ENCODE measurements at places on chromosomes 13 and 19.

- no peak for DNase-seq
Observed at GRCh38 chr13:86608701-86609100, 809.5 kb upstream of the SLITRK6 start.

DNA sequence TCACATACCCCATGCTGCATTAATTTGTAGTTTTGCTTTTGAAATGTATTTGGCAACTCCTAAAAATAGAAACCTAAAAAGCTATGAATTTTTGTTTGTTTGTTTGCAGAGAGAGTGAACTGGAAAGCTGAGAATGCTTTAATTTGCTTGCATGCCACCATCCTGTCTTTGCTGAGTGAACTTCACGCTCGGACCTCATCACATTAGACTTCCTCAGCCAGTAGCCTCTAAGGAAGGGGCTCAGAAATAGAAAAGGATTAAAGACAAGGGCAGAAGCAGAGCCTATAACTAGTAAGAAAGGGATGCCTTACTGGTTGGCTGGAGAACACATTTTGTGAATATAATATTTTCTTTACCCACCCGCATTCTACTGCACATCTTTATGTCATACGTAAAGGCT is 275.1 kb downstream of the DCLK1 start:
- DNase-seq = no peak

GRCh38 chr13:40340368-40341095 is 325.9 kb downstream of the FOXO1 start:
- DNase-seq = no peak

DNA sequence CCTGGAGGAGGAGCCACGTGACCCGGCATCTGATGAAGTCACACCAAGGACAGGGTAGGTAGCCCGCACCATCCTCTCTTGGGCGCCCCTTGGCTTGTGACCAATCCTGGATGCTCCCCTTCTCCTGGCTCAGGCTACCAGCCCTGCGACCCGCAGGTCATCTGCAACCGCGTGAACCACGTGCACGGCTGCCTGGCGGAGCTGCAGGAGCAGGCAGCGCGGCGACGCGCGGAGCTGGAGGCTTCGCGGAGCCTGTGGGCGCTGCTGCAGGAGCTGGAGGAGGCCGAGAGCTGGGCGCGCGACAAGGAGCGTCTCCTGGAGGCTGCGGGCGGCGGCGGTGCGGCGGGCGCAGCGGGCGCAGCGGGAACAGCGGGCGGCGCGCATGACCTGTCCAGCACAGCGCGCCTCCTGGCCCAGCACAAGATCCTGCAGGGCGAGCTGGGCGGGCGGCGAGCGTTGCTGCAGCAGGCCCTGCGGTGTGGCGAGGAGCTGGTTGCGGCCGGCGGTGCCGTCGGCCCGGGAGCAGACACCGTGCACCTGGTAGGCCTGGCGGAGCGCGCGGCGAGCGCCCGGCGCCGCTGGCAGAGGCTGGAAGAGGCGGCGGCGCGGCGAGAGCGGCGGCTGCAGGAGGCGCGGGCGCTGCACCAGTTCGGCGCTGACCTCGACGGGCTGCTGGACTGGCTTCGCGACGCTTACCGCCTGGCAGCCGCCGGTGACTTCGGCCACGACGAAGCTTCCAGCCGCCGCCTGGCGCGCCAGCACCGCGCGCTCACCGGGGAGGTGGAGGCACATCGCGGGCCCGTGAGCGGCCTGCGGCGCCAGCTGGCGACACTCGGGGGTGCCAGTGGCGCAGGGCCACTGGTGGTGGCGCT is 45.9 kb downstream of the SPTBN4 start:
- DNase-seq = no peak

- no peak for DNase-seq
Observed at GRCh38 chr19:3006075-3006767, 22.9 kb downstream of the TLE2 start.

DNA sequence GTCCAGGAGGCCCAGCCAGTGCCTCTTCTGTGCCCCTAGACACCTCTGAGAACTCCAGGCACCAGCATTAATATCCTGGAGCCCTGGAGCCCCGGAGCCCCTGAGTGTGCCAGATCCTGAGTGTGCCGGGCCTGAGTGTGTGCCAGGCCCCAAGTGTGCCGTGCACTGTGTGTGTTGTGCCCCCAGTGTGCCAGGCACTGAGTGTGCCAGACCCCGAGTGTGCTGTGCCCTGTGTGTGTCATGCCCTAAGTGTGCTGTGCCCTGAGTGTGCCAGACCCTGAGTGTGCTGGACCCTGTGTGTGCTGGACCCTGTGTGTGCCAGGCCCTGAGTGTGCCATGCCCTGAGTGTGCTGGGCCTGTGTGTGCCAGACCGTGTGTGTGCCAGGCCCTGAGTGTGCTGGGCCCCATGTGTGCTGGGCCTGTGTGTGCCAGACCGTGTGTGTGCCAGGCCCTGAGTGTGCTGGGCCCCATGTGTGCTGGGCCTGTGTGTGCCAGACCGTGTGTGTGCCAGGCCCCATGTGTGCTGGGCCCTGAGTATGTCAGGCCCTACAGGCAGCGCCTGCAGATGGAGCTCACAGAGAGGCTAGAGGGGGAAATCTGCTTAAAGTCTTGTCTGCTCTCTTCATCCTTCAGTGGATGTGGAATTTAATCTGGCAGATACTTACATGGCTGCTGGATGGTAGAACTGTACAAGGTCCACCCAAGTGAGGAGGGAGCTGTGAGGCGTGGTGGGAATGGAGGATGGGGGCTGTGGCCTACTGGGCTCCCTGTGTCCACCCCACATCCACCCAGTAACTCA is 53.9 kb downstream of the C13orf46 start:
- DNase-seq = no peak

DNA sequence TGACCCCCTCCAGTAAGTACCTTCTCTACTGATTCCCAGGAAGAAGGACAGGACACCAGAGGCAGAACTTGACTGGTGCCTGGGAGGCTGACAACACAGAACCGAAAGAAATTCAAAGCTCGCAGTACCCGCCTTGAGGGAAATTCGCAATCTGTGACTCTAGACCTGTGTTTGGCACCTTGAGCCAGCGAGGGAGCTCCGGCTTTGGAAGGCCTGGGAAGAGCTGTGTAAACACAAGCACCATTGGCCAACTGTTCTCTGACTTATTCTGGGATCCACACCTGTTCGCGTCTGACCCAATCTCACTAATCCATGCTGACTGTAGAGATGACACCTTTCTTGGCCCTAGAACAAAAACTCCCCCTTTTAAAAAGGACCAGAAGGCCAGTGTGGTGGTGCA is 50.7 kb downstream of the CEBPG start:
- no peak for DNase-seq

- DNase-seq = no peak
Observed at GRCh38 chr13:28318496-28318895, 176.4 kb downstream of the FLT1 start.

- DNase-seq = no peak
Observed at GRCh38 chr13:100398360-100398759, 190.2 kb downstream of the GGACT start.

- no peak for DNase-seq
Observed at GRCh38 chr13:60922576-60923231, 492.9 kb downstream of the PCDH20 start.

DNA sequence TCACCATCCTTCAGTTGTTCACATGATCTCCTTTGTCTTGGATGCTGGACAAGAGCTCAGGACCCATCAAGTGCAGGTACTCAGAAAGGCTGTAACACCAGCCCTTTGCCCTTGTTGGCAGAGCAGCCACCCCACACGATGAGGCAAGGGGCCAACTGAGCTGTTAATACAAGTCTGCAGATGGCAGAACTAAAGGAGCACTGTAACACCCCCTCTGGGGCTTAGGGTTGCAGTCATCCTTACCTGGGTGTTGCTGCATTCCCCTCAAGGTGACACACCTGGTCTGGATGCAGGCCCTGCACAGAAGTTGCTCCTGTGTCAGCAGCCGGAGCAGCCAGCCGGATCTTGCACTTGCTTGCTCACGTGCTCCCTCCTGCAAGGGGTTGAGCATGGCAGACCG is 52.0 kb downstream of the STARD13 start:
- no peak for DNase-seq

DNA sequence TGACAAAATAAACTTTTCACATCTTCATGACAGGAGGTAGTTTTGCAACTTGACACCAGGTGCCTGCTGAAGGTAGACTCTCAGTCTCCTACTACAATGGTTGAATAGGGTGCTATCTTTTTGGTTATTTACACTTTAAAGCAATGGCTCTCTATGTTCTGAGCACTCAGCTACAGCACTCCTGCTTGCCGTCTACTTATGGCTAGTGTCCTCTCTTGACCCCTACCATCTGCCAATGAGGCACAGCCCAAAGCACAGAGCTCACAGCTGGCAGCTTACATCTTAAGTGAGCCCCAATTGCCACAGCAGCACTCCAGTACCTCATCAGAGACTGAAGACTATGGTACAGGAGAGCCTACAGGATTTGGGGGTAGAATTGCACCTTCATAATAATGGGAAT is 11.4 kb downstream of the ZNF708 start:
- DNase-seq = no peak

GRCh38 chr19:50458396-50459066 is 17.8 kb upstream of the EMC10 start:
- no peak for DNase-seq

DNA sequence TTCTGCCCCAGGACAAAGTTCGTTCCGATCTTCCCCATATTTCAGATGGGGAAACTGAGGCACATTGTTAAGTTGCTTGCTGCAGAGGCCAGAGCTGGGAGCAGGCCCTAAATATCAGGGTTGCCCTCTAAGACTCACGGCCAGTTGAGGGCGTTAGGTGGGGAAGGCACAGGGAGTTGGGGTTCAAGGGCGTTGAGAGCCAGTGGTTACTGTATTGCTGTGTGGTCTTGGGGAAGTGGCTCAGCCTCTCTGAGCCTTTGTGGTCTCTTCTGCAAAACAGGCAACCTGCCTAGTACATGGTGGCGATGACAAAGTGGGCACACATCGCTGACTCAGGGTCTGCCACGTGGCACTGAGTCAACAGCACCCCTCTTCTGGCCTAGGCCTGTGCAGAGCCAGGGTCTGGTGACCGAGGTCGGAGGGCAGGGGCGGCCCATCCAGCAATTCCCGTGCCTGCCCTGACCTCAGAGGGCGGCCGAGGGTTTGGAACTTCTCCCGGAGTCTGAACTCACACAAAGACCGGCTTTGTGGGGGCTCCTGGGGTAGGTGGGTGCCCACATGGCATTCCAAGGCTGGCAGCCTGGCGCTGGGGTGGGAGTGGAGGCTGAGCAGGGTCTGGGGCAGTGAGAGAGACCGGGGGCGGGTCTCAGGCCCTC is 10.2 kb downstream of the TNFAIP8L1 start:
- no peak for DNase-seq

- DNase-seq = no peak
Observed at GRCh38 chr13:90454002-90454636, 893.4 kb upstream of the MIR17HG start.

GRCh38 chr13:26562512-26562890 is 5.0 kb downstream of the WASF3 start:
- DNase-seq = no peak

DNA sequence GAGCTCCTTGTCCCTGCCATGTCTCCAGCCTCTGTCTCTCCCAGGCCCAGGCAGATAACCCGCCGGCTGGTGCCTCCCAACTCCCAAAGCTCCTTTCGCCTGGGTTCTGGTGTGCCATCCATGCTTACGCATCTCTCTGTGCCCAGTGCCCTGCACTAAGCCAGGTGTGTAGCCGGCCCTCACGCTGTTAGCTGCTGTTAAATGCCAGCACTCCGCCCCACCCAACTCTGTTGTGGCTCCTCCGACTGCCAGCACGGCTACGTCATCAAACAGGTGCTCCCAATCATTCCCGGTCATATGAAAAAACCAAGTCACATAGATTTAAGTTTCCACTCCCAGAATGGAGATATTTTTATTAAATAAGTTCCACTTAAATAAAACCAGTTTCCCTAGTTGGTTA is 7.0 kb upstream of the HSPH1 start:
- DNase-seq = no peak

GRCh38 chr13:106099765-106100164 is 435.7 kb downstream of the EFNB2 start:
- DNase-seq = no peak

- no peak for DNase-seq
Observed at GRCh38 chr19:41364524-41365391, 809 bp upstream of the B9D2 start.

DNA sequence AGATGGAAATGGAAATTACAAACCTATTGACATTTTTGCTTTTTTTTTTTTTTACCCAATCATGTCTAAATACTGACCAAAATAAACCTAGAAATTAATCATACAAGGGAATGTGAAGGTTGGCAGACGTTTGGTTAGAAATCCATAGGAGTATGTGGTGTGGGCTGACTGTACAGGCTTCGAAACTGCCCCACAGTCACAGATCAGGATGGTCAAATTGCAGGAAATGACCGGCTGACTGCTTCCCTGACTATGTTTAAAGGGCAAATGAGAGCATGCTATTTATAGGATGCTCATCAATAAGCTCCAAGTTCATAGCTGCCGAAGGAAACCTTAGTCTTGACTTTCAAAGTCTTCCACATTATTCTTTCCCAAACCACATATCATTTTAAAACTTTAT is 118.4 kb downstream of the COG6 start:
- DNase-seq = no peak

DNA sequence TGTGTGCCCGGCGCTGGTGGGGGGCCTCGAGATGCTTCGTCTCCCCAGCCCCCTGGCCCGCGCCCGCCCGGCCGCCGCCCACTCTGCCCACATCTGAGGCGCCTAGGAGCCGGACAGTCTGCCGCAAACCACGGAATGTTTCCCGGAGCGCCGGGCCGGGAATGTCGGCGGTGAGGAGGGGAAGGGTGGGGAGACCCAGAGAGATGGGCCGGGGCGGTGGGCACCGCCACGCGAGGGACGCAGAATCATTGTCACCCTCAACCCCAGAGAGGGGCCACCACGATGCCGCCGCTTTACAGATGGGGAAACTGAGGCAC is 46.1 kb upstream of the NFIC start:
- DNase-seq = no peak

DNA sequence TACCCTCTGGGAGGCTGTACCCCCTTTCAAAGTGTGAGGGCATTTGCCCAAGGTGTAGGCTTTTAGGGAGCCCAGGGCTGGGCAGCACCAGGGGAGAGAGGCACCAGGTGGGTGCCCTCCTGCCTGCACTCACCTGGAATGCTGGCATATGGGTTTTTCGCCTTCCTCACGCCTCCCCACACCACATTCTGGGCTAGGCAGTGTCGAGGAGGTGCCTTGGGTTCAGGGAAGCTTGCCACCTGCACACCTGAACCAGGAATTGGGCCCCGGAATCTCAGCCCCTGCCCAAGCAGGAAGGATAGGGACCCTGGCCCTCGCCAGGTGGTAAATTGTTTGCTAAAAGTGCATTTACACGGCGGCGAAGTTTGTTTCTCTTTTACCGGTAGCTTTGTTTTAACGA is 5.1 kb upstream of the TSHZ3 start:
- no peak for DNase-seq

- no peak for DNase-seq
Observed at GRCh38 chr13:31282741-31283455, 83.1 kb downstream of the B3GLCT start.

DNA sequence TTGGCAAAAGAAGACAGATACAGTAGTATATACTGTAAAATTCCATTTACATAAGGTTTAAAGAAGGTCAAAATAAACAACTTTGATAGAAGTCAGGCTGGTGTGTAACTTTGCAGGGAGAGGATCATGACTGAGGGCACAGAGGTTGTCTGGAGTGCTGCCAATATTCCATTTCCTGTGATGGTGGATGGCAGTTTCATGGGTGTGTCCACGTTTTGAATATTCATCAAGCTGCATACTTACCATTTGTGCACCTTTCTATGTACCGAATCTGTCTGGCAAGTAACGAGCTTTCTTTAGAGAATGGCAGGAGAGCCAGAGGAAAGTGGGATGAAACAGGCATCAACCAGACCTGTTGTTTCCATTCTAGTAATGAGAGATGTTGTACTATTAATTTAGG is 420.5 kb upstream of the HTR2A start:
- DNase-seq = no peak
